ENCODE measurements at places on chromosomes 6 and 20. TPM values are rescaled to one million over a fixed set of nuclear protein-coding genes. Genes with fewer than 3 reads are reported as not detected.

Gene TREML1
- not detected for total RNA-seq

Gene GGTLC1
- total RNA-seq, result not detected

Gene ACOT13
- total RNA-seq, result 30.1 TPM

Gene MAVS
- 26.3 TPM for total RNA-seq

Gene CDSN
- total RNA-seq, result not detected

Gene ACTR5
- total RNA-seq, result 10.7 TPM

Gene RCAN2
- not detected for total RNA-seq

Gene CNR1
- total RNA-seq, result 0.49 TPM

Gene OPRM1
- total RNA-seq, result not detected
